Astrocyte of the cerebellum (primary cell): ENCODE measurements at places on chromosomes 6 and 20.

DNA sequence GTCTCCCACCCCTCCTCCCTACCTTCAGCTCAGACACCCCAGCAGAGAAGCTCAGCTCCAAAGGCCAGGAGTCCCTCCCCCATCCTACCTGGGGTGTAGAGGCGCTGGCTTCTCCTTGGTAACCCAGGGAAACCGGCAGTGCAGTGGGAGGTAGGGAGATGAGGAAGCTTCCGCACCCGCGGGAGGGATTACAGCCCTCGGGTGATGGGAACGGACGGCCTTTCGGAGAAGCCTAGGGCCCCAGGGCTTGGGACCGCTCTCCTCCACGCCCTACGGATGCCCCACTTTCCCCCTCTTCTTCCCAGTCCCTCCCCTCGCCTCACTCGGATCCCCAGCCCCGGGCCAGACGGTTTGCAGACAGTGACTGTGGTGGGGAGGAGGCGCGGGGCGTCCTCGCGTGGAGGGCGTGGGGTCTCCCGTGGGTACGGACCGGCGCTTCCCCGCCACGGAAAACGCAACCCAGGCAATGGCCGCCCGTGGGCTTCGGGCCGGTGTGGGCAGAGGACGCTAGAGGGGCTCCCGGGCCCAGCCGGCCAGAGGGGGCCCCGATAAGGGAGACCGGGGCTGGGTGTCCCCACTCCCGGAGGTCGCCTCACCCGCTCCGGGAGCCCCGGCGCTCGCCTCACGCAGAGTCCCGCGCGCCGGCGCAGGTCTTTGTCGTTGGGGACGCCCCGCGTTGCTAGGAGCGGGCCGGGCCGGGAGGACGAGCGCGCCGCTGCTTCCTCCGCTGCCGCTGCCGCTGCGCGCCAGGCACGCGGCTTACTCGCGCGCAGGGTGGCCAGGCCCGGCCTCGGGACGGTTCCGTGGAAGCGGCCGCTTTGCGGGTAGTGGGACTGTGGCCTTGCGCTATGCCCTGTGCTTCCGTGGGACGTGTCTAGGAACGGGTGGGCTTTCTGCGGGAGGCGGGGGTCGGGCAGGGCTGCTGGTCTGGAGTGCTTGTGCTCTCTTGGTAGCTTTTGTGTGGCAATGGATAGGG lies 15.8 kb downstream of the AARS2 start:
- no peak for DNase-seq

DNA sequence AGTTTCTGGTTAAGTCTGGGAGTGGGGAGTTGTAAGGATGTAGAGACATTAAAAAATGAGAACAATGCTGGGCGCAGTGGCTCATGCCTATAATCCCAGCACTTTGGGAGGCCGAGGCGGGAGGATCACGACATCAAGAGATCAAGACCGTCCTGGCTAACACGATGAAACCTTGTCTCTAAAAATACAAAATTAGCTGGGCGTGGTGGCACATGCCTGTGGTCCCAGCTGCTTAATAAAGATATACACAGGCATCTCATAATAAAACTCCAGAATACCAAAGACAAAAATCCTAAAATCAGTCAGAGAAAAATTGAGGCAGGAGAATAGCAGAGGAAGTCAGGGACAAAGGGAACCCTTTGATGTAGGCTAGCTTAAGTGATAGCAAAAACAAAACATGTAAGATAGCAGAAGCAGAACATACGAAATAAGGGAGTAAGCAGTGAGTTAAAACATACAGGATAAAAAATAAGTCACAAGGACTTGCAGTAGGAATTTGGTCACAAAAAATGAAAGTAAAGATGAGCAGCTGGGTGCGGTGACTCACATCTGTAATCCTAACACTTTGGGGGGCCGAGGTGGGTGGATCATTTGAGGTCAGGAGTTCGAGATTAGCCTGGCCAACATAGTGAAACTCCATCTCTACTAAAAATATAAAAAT lies 23.6 kb downstream of the DDX43 start:
- no peak for DNase-seq

GRCh38 chr20:41249411-41250281 lies 67.9 kb downstream of the ZHX3 start:
- DNase-seq, result peak; percentile 55

DNA sequence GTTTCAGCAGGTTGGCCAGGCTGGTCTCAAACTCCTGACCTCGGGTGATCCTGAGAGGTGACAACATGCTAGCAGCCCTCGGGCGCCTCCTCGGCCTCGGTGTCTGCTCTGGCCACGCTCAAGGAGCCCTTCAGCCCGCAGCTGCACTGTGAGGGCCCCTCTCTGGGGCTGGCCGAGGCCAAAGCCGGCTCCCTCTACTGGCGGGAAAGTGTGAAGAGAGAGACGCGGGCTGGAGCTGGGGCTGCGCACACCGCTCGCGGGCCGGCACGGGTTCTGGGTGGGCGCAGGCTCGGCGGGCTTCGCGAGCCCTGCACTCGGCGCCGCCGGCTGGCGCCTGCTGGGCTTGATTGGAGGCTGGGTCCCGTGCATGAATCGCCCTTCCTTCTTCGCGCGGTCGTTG lies 80.8 kb upstream of the RBM24 start:
- DNase-seq, result no peak

- no peak for DNase-seq
Measured at GRCh38 chr6:166638573-166638964, 11.5 kb upstream of the RPS6KA2 start.

GRCh38 chr6:105488516-105489215 lies 85.8 kb upstream of the PREP start:
- DNase-seq, result no peak

GRCh38 chr6:22670605-22671004 lies 101.2 kb downstream of the HDGFL1 start:
- no peak for DNase-seq

- no peak for DNase-seq
Measured at GRCh38 chr6:144285798-144286502, 815 bp downstream of the UTRN start.

- DNase-seq, result no peak
Measured at GRCh38 chr6:12714022-12714421, 2.5 kb upstream of the PHACTR1 start.
